NCI-H2029 treated with DMSO at 0.1 percent for 48 hours (cell line): ENCODE measurements at places on chromosomes 11 and 22.

- no peak for DNase-seq
Measured at GRCh38 chr11:78190871-78191538, 2.3 kb downstream of the USP35 start.

- no peak for DNase-seq
Measured at GRCh38 chr22:40857309-40857855, 434 bp downstream of the XPNPEP3 start.

DNA sequence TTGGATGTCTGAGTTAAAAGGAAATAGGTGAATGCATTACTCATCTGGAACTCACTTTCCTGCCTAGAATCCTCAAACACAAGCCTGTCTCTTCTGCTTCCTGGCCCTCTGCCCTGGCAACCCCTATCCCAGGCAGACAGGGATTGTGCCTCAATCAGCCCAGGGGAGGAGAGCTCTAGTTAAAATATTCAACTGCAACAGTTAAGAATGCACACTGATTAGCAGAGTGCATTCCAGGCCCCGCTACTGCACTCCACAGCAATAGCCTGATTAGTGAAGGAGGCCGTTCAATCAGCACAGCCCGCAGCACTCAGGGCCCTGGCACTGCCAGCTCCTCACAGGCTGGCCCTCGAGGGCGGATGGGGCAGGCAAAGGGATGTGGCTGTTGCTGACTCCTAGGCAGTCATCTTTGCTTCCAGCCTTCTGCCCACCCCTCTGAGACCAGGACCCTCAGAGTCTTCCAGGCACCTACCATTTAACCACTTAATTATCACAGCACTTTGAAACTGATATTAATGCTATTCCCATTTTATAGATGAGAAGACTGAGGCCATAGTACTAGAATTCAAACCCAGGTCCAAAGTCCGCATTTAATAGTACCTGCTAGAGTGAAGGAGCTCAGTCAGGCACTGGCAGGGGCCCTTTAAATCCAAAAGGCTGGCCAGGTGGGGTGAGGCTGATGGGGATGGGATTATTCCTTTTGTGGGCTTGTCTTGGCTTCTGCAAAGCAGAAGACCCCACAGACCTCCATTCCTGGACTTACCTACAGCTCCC lies 435.3 kb downstream of the SOX6 start:
- DNase-seq = no peak

GRCh38 chr11:105372206-105372605 lies 232.6 kb upstream of the CARD18 start:
- DNase-seq = no peak

DNA sequence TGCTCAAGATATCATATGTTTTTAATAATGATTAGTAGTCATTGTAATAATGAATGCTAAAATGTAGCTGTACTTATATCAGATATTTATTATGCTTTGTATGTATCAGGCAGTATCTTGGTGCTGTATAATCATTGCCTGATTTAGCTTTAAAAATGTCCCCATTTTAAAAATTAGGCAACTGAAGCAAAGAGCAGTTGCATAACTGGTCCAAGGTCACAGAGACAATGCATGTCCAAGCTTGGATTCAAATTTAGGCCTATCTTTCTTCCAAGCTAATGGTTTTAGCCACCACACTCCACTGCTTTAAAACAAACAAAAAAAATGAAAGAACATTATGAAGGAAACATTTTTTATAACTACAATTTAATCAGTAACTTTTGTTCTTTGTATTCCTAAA lies 725.8 kb upstream of the RAG2 start:
- no peak for DNase-seq

GRCh38 chr11:5591613-5592012 lies 4.8 kb upstream of the TRIM6 start:
- no peak for DNase-seq

DNA sequence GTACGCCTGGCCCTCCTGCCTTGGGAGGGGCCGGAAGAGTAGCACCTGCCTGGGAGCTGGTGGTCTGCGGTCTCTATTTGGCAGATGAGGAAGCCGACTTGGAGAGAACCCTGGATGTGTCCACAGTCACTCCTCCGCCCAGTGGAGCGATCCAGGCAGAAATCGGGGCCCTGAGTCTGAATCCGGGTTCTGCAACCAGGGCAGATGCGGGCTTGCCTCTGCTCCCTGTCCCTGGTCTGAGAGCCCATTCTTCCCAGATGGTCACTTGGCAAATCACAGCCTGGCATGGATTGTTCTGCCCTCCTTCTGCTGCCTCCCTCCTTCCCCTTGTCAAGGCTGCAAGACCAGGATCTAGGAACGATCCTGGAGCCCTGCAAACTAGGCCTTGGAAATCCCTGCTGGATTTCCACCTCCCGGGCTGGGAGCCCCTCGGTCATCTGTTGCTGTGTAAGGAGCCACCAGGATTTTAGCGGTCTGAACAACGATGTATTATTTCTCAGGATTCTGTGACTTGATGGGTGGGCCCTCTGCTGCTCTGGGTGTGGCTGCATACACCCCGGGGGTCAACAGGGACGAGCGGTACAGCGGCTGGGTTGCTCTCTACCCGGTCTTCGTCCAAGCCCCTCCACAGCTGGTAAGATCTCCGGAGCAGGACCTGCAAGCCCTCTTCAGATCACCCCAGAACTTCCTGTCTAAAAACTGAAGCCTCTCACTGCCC lies 2.0 kb upstream of the ASCL2 start:
- no peak for DNase-seq

DNA sequence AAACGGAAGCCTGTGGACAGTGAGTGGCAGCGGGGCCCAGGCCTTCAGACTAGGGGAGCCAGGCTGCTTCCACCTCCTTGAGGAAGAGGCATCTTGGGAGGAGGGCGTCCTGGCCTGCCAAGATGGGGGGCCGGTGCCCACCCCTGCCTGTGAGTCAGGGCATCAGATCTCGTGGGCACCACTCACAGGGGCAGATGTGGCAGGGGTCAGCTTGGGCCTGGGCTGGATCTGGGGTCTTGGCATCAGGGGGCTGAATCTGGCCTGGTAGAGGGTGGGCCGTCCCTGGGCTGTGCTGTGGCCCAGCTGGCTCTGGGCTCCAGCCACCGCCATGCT lies 24.1 kb upstream of the TH start:
- no peak for DNase-seq

DNA sequence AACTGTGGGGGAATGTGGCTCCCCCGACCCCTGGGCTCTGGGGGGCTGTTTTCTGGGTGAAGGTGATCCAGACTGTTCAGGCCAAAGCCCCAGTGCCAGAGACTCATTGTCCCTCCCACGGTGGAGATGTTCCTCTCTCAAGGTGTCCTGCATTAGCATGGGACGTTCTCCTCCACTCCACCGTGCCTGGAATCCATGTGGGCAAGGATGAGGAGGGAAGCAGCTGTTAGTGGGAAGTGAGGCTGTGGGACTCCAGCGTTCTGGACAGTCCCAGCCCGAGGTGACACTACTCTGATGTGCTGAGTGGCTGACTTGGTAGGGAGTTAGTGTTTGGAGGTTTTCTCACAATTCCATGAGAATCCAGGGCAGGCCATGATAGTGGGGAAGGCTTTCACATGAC lies 31.4 kb upstream of the CLDN5 start:
- DNase-seq = no peak

DNA sequence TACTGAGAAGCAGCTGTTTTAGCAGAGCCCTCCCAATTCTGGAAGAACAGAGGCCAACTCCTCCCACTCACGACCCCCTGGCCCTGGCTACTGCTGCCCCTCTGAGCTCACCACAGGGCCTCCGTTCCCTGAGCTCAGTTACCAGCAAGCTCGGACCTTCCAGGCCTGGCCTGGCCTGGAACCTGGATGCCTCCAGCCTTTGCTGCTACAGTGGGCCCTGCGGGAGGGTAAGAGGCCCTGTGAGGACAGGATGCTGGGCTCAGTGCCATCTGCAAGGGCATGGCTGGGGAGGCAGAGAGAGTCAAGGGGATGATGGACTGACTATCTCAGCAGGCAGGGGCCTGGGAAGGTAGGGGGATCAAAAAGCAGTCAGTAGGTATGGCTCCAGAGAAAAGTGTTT lies 209.9 kb upstream of the NCAM1 start:
- no peak for DNase-seq

DNA sequence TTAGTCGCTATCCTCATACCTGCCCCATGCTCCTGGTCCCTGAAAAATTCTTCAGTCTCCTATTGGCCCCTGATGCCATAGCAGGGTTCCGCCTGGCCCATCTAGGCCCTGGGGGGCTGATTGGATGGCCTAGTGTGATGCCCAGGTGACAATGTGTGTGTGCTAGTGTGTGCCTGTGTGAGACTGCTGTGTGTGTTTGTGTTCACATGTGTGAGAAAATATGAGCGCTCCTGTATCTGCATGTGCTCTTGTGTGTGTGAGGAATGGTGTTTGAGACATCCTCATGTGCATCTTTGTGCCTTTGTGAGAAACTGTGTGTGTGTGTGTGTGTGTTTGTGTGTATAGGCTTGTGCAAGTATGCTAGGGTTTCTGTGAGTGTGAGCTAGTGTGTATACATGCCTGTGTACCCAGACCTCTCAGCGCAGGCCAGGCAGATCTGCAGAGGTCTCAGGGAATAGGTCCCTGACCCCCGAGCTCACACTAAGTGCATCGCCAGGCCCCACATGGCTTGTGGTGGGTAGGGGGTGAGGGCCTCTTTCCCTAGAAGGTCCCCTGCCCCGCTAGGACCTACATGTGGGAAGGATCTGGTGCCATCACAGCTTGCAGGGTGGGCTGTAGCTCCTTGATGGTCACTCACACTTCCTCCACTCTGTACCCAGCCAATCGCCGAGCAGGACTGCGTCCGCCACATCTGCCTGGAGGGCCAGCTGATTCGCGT lies 64.6 kb downstream of the OTOG start:
- no peak for DNase-seq

DNA sequence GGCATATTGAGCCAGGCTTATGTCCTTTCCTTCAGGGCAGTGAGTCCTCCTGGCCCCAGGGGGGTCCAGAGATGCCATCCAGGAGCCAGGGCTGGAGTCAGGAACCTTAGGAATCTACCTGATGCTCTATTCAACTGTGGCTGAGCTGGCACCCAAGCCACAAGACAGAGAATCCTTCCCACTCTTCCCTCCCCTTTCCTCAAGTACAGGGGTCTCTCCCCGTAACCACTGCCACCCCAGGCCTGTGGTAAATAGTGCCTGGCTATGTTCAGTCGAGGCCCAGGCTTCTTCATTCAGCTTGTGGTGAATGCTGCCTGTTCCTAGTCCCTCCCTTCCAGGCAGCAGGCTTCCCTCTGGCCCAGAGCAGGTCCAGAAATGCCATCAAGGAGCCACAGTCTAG lies 45.5 kb upstream of the THY1 start:
- no peak for DNase-seq

DNA sequence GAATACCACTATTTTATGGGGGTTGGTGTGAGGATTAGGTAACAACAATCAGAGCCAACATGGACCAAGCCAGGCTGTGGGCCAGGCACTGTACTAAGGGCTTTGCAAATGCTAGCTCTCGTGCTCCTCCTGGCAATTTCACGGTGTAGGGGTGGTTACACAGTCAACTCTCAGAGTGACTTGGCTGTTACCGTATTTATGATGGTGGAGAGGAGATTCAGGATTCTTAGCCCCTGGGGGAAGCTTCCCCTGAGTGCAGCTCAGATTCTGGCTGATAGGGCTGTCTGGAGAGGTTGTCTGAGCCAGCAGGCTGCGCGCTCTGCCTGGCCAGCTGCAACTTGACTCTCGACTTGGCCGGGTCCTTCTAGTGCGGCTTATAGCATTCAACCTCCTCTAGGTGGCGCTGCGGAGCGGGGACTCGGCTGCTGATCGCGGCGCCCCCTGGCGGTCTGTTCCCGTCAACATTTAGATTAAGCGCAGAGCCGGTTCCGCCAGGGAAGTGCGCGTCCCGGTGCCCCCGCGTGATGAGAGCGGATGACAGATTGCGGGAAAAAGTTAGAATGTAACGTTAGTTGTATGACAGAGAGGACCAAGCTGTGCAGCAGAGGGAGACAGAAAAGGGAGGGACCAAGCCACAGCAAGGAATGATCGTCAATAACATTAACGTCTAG lies 4.5 kb upstream of the NCF4 start:
- DNase-seq = peak; percentile 41

DNA sequence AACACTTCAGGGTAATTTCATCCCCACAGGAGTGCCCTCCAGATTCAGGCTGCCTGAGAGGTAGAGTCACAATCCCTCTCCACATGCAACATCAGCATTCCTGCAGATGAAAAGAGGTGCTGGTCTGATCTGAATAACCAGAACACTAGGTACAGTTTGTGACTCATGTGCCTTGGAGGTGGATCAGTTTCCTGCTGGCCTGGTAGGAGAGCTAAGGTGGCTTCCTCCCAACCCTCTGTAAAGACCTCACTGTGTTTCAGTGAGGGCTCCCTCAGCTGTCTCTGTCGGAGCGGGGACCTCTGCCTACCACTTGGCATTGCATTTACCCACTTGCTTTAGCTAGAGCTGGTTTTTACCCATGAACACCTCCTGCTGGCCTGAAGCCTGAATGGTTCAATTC lies 7.6 kb downstream of the OR9G1 start:
- DNase-seq = no peak

GRCh38 chr11:118608360-118609227 lies 1.2 kb downstream of the PHLDB1 start:
- no peak for DNase-seq

GRCh38 chr11:114279792-114280546 lies 16.2 kb upstream of the NNMT start:
- no peak for DNase-seq

DNA sequence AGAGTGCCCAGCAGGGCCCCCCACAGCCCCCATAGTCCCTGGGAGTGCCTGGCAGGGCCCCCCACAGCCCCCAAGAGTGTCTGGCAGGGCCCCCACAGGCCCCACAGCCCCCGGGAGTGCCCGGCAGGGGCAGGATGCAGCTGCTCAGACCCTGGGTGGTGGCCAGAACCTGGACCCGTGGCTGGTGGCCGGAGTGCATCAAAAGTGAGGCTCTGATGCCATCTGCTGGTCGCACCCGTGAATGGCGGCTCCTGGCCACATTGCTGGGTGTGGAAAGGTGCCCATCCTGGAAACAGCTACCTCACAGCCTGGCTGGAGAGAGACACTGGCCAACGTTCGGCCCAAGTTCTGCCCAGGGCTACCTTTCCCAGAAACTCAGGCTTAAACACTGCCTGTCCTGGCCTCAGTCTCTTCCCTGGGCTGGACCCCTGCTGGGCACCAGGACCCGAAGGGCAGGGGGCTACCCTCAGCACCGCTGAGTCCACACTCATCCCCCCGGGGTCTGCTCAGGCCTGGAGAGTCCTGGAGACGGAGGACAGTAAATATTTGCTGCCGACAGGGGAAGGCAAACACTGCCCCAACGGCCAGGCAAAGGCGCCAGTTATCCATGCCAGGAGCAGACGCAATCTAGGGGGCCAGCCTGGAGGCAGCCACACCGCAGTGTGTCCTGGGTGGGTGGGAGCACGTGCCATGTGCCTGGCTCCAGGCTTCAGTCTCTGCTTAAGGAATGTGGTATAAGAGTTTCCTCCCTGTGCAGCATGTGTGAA lies 4.4 kb downstream of the INS start:
- peak; percentile 12 for DNase-seq

DNA sequence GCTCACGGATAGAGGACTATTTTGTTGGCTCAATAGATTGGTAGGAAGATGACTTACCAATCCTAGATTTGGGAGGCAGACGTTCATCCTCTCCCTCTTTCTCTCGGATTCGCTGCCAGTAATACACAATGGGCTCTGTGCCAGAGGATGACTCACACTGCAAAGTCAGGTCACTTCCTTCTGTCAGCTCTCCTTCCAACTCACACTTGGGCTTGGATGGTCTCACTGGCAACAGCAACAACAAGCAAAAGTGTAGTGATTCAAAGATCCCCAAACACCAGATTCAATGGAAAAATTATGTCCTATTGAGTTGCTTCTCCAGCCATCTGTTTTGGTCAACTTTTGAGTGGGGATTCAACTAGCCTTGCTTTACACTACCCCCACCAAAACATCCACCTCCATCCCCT lies 21.7 kb upstream of the HSPA8 start:
- DNase-seq = peak; percentile 93

GRCh38 chr11:76253416-76253815 lies 47.1 kb upstream of the WNT11 start:
- no peak for DNase-seq

GRCh38 chr22:20020533-20021195 lies at the start of gene TANGO2:
Gene TANGO2, plus strand, starts transcription at chr22:20021110. Its CDS starts 15,689 bp downstream, at chr22:20036799.
- DNase-seq = peak; percentile 22
